Pulmonary artery endothelial cell (primary cell): ENCODE measurements at places on chromosomes 7 and 10. TPM values are rescaled to one million over a fixed set of nuclear protein-coding genes. Genes with fewer than 3 reads are reported as not detected.

The LIPN gene
- total RNA-seq = not detected in 2 replicates

The MICALL2 gene
- total RNA-seq = 11.0 and 12.9 TPM in 2 replicates

The CPA1 gene
- total RNA-seq = not detected in 2 replicates

The PSPH gene
- total RNA-seq = 55.8 and 79.4 TPM in 2 replicates

The UPF2 gene
- total RNA-seq = 15.7 and 22.8 TPM in 2 replicates

The SFTPA1 gene
- total RNA-seq = not detected in 2 replicates

The NPY gene
- total RNA-seq = not detected in 2 replicates

The CHCHD2 gene
- total RNA-seq = 219 and 373 TPM in 2 replicates

The AIMP2 gene
- total RNA-seq = 62.6 and 70.4 TPM in 2 replicates

The PSTK gene
- 3.0 and 3.9 TPM in 2 replicates for total RNA-seq

The ARL4A gene
- total RNA-seq = 44.0 and 44.6 TPM in 2 replicates

The GDF2 gene
- not detected in 2 replicates for total RNA-seq

The BAIAP2L1 gene
- total RNA-seq = under 0.01 and 0.04 TPM in 2 replicates

The TNS3 gene
- 15.8 and 30.4 TPM in 2 replicates for total RNA-seq

The GRID2IP gene
- 0.04 TPM in 1 of 2 replicates, not detected in the other for total RNA-seq

The CALHM3 gene
- total RNA-seq = not detected in 2 replicates
